ENCODE measurements at places on chromosomes 11 and 22. TPM values are rescaled to one million over a fixed set of nuclear protein-coding genes. Genes with fewer than 3 reads are reported as not detected.

DNA sequence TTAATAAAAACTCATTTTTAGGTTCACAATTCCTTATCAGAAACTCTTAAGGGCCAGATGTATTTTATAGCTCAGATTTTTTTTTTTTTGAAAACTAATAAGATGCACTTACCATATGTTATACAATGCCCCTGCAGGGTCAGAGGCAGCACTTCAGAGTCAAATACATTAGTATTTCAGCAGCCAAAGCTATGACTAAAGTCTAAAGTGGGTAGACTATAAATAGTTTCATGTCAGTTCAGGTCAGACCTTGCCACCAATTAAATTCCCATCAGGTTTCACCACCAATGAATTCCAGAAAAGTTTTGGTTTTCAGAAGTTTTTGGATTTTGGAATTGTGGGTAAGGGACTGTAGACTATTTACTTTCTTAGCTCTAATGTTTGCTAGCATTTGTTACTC is 75.9 kb downstream of the FAM83F start:
- DNase-seq: no peak

GRCh38 chr11:96215110-96215782 is 127.7 kb downstream of the MAML2 start:
- DNase-seq: no peak

The UCP2 gene
- total RNA-seq: 12.6 TPM

DNA sequence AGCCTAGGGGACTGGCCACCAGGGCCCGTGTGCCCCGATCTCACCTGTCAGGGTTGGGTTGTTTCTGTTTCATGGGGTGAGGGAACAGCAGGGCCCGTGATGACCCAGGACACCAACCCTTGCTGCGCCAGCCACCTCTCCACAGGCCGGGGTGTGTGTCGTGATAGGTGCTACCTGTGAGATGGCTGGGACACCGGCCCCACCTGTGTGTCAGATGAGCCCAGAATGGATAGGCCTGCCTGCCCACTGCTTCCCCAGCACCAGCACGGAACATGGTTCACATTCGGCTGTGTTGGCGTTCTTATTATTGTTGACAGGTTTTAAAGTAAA is 7.1 kb downstream of the CLDN5 start:
- no peak for DNase-seq

DNA sequence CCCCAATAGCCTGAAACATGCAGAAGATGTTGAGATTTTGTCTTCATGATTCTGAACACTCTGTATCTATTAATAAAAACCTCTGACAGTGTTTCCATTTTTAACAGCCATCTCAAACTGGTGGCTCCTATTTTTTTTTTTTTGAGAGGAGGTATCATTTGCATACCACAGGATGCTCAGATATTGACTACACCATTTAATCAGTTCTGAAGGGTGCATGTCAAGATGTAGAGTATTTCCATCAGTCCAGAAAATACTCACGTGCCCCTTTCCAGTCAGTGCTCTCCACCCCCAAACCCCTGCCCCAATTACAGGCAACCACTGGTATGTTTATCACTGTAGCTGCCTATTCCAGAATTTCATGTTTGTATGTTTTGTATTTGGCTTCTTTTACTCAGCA is 85.3 kb upstream of the SORL1-AS1 start:
- DNase-seq: no peak

DNA sequence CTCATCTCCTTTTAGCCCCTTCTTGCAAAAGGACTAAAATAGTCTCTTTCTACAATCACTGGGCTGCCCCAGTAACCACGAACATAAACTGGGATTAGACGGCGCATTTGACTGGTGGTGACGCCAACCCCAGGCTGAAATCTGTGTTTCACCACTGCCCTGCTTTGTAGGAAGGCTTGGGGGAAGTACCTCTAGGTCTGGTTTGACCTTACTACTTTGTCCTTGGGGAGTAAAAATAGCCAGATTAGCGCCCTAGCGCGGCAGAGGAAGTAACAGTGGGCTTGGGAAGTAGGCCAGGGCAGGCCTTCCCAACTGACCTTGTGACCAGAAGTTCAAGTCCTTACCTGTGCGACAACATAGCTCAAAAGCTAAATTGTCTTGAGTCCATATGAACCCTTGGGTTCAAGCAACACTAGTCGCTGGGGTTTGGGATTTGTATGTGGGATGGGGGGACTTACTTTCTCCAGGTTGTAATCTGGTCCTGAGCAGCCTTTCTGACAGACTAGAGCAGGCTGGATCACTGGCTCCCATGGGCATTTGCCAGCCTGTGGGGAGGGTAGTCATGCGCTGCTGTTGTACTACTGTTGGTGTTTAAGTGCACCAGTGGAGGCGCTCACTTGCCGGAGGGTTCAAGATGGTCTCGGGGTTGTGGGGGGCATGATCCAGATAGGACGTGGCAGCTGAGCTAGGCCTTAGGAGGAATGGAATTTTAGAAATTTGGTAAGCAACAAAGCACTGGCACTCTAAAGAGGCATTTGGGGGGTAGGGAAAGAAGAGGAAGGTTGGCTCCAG is 953 bp upstream of the PACS1 start:
- DNase-seq: peak; percentile 71

The LRRC55 gene
- 0.09 TPM for total RNA-seq

The MFRP gene
- total RNA-seq: not detected

DNA sequence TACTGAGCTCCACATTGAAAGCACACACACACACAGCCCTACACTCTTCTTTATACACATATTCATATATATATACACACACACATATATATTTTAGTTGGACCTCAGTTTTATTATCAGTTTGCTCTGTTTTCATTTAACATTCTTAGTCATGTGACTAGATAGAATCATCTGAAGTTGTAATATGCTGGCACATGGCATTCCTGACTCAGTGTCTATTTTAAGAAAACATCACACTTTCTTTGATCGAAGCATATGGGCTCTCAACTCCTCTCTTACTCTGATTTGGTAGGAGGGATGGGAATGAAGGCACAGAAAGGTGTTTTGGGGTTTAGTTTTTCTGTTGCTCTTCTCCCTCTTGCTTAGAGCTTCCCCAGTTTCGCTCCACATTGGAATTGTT is 24.8 kb downstream of the AMOTL1 start:
- no peak for DNase-seq

The OR4C12 gene
- total RNA-seq: not detected

- no peak for DNase-seq
These were observed 190.2 kb downstream of the DSCAML1 start for GRCh38 chr11:117606790-117607189.

DNA sequence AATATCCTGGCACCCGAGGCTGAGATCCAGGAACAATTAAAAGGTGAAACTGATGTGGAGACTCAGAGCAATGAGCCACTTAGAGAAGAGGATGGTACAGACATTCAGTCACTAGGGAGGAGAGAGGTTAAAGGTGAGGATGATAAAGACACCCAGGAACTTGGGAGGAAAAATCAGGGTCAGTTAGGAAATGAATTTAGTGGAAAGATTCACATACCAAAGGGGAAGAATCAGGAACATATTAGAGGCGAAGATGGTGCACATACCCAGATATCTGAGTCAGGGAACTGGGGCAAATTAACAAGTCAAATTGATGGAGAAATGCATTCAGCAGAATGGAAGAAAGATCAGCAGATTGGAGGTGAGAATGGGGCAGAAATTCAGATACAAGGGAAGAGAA is 4.1 kb upstream of the MEI1 start:
- DNase-seq: no peak

GRCh38 chr22:23500508-23501260 is 79.4 kb downstream of the IGLL1 start:
- no peak for DNase-seq

DNA sequence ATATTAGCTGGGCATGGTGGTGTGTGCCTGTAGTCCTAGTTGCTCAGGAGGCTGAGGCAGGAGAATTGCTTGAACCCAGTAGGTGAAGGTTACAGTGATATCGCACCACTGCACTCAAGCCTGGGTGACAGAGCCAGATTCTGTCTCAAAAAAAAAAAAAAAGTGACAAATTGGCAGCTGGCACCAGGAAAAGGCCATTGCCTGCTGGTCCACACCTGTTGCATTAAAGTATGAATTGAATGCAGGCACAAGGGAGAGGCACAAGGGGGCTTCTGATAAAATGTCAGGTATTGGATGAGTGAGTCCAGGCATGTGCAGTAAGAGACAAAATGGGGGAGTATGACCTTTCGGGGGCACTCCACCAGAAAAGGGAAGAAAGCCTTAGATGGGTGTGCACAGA is 28.2 kb downstream of the ZNF70 start:
- DNase-seq: no peak

The ZBED4 gene
- total RNA-seq: 3.4 TPM

DNA sequence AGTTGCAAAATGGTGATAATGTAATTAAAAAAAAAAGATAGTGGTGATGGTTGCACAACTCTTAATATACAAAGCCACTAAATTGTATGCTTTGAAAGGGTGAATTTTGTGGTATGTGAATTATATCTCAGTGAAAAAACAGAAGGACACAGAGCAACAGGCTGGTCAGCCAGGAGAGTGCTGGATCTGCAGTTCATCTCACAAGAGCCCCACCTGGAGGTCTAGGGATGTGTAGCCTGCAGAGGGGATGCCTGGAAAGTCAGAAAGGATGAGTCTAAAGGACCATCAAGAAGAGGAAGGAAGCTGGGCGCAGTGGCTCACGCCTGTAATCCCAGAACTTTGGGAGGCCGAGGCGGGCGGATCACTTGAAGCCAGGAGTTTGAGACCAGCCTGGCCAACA is 9.0 kb downstream of the POLR3H start:
- no peak for DNase-seq

- peak; percentile 70 for DNase-seq
These were observed 43.9 kb downstream of the BIRC2 start for GRCh38 chr11:102390667-102391465.

- DNase-seq: no peak
These were observed 208.5 kb upstream of the GRIA4 start for GRCh38 chr11:105401269-105401809.

The DNAJB7 gene
- total RNA-seq: not detected

The ANO5 gene
- 51.2 TPM for total RNA-seq

DNA sequence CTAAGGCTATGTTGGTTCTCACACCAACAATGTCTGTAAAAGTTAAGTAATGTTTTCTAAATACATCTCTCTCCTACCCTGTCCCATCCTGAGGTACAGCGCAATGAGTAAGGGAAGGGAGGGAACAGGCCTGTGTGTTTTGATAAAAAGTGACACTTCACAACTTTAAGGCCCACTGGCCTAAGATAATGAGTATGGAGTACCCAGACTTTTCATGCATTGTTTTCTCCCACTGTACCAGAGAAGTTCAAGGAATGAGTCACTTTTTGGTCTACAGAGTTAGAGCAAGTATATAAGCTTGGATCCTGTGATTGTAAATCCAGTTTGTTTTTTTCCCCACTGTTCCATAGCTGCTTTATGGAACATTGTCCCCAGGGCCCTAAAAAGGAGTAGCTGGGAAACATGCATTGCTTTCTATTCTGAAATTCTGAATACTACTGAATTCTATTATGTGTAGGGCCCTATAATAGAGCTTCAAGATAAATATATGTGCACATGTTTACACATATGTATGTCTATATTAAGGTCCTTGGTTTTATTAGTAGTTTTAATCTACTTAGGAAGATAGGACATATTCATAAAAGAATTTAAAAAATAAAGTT is 29.8 kb downstream of the KCNE3 start:
- no peak for DNase-seq

DNA sequence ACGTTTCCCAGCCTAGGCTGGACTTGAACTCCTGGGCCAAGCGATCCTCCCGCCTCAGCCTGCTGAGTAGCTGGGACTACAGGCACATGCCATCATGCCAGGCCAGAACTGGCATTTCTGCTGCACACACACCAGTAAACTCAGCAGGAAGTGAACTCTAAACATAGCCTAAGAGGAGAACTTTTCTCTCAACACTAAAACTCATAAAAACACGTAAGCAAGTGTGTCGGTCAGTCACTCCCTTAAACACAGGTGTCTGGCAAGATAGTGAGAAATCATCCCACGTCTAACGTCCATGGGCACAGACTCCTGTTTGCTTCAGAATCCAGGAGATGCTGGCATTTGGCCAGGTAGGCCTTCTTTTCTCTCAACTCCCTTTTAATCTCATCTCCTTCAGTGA is 104.8 kb downstream of the RPL27A start:
- no peak for DNase-seq

- no peak for DNase-seq
These were observed 40.7 kb downstream of the SYT13 start for GRCh38 chr11:45245218-45246045.

The MAML2 gene
- total RNA-seq: 7.0 TPM

DNA sequence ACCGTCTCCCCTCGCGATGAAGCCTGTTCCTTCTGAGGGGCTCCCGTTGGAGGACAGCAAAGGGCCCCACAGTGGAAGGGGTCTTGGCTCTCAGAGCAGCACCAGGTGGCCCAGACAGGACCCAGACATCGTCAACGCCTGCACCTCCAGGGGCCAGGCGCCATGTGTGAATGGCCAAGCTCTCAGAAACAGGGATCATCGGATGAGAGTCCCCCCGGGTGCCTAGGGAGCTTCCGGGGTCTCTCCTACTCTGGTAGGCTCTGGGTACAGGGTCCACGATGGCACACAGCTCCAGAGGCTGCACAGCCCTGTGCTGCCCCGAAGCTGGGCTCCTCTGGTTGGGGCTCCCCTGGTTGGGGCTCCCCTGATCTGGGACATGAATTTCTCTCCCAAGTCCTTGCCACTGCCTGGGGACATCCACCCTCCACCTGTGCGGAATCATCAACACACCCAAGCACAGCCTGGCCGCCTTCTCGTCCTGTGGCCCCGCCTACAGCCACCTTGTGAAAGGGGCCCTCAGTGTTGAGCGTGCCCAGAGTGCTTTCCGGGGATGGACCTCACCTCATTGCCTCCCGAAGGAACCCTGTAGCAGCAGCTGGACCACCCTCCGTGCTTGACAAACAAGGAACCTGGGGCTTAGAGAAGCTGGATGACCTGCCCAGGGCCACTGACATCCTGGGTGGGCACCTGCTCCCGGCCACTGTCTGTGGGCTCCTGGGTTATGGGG is 929.0 kb downstream of the BRD1 start:
- DNase-seq: no peak

GRCh38 chr11:45890886-45891550 is 5.6 kb downstream of the MAPK8IP1 start:
- DNase-seq: no peak

The ASCL2 gene
- 0.23 TPM for total RNA-seq
